ENCODE measurements at places on chromosomes 11 and 22.

DNA sequence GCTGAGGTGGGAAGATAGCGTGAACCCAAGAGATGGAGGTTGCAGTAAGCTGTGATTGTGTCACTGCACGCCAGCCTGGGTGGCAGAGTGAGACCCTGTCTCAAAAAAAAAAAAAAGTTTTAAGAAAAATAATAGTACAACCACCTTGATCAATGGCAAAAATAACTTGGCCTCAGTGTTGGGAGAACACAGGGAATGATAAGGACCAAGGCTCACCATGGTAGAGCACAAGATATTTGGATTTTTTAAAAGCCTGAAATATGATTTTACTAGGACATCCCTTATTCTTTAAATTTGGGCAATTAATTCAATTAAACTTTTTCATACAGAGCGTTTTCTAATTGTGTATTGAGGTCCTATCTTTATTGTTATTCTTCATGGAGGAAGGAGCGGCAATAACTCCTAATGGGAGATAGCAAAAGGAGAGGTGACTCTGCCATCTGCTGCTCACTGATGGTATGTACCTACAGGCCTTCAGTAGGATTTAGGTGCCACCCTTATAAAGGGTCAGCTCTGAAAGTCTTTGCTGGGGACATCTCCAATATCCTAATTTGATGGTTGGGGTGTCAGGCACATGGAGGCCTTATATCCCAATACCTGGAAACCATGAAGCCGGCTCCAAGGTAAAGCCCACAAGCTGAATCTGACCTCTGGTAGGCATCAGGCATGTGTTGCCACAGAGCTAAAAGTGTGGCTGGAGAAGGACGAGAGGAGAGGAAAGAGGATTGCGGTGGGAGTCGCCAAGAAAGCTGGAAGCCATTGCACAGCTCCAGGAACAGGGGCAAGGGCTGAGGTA is 21.9 kb upstream of the POLD3 start:
- no peak for DNase-seq

DNA sequence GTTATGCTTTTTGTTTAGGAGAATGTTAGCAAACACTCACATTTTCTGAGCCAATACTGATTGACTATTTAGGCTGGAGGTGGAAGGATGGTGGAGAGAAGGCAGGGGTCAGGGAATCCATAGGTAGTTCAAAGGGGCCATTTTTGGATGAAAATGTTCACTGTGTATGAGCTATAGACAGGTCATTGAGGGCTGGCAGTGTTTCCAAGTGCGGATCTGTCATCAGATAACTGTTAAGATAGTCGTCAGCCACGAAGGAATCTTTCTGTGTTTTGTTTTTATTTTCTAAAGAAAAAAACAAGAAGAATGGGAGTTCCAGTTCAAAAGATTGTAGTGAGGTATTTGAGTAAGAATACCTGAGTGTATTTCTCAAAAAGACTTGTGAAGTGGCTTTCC is 3.1 kb downstream of the KCNJ5 start:
- DNase-seq = no peak

- no peak for DNase-seq
These were observed 156.3 kb downstream of the FAT3 start for GRCh38 chr11:92380882-92381281.

DNA sequence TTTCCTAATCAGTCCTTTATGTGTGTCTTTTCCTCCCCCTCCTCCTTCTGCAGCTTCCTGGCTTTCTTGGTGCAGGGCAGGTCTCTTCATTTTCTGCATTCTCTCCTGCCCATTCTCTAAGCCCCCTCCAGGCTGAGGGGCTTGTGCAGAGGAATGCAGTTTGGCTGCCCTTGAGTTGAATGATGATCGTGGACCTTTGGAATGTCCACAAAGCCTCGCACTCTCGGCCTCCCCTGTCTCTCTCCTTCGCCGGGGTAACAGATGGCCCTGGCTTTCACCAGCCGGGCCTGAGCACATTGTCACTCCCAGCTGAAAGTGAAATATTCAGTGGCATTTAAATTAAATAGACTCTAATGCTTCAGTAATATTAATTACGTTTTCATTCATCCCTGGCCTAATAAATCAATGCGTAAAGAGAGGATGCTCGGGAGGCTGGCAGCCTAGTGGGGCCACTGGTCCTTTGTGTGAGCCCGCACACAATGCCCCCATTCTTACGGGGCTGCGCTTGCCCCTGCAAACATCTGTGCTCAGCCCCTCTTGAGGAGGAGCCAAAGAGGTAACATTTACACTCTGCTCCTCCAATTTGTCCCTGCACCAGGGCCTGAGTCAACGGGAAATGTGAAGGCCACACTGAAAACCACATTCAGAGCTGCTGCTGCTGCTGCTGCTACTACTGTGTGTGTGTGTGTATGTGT is 64.9 kb upstream of the PAX6 start:
- DNase-seq = no peak

DNA sequence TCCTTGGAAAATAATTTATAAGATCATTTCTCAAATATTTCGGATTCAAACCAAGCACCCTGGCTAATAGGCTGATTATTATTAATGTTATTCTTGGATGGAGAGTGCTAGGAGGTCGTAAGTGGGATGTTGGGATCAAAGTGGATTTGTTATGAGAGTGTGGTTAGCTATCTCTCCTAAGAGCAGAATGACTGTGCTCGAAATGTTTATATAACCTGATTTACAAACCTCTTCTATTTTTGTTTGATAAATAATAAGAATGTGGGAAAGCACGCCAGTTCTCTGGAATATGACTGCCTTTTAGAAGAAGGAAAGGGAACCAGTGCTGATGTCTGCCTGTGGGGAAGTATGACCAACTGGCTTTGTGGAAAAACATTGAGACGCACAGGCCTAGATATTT is 527.5 kb downstream of the NTM start:
- DNase-seq = no peak

DNA sequence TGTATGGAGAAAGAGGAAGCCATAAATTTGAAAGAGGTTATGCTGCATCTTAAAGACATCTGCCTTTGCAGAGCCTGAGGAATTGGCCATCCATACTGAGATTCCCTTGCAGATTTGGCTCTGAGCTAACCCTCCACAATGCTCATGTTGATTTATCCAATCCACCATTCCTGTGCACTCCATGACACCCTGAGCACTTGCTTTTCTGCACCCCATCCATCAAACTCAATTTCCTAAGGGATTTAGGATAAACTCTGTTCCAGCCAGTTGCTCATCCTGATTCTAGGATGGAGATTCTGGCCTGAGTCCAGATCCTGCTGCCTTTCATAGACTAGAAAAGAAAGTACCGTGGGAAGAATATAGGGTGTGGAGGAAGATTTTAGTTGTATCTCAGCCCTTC is 379.2 kb upstream of the LARGE1 start:
- DNase-seq = no peak

DNA sequence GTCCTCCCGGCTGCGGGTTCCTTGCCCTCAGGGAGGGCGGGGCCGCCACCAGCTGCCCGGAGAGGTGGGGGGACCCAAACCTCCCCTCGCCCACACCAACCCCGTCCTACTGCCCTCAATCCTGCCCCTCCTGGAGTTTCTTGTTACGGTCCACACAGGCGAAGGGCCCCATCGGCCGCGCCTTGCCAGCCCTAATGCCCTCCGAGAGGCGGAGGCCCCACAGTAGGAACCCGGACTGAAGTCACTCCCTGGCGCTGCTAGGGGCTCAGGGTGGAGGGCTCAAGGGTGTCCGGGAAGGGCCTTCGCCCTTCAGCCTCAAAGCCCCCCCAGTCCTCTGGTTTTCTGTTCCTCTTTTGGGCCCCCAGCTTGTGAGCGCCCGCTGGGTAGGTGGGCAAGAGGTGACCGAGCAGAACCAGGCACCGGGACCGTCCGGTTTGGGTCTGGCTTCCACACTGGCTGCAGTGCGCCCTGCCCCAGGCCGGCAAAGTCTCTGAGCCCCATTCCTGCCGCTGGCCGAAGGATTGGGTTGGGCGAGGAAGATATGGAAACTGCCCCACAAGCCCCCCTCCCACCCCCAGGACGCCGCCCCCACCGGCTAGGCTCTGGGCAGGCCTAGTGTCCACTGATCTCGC is 24.5 kb downstream of the DUSP8 start:
- DNase-seq = no peak

DNA sequence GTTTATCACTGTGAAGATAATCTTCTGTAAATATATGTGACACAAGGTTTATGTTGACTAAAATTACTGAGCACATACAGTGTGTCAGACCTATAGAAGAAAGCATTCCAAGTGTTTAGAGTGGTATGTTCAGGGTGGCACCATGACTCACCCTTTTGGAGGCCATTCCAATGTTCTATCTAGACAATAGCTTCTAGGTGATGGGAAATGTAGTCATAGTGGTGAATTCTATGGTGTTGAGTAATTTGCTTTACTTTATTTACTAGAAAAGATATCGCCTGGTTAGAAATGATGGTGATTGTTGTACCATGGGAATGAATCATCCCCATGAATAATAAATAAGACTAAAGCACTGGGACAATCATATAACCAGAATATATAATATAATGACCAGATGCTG is 72.9 kb upstream of the OR4C15 start:
- no peak for DNase-seq

GRCh38 chr11:132623511-132623910 is 908.8 kb downstream of the OPCML start:
- no peak for DNase-seq

DNA sequence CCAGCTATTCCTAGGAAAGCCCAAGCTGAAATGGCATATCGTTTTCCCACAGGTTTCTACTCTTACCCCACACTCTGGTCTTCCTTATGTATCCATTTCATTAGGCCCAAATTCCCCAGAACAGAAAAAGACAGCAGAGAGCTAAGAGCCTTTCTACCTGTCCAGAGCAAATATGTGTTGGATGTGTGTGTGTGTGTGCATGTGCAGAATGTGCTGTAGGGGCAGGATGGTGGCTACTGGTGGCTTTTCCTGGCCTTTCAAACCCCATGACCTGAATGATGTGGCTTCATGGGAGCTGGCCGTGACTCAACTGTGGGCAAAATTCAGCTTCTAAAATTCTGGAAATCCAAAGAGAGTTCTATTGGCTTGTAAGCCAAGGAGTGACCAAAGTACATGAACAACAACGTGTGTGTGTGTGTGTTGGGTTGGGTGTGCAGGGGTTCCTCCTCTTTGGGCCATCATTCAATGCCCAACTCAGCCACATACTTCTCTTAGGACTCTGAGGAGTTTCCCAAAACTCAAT is 421.4 kb upstream of the CADM1 start:
- no peak for DNase-seq

GRCh38 chr11:61762798-61763197 is 10.4 kb downstream of the MYRF start:
- DNase-seq = no peak

DNA sequence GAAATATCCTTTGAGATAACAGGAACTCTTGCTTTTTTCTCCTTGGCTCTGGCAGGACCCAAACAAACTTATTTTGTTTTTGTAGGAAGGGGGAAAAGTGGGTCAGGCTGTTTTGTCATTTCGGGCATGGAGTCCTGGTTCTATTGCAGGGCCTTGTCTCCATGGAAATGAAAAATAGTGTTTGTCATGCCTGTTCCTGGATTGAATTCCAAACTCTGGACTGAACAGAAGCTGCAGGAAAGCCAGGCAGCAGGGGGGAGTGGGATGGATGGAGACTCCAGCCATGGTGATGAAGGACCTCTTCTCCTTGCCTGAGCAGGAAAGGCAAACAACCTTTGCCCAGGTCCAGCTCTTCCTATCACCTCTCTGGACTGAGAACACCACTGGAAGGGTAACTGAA is 87.0 kb downstream of the SCN3B start:
- DNase-seq = no peak

GRCh38 chr11:57406337-57406904 is 16.0 kb upstream of the PRG2 start:
- no peak for DNase-seq
